ENCODE measurements at places on chromosomes 4 and X. TPM values are rescaled to one million over a fixed set of nuclear protein-coding genes. Genes with fewer than 3 reads are reported as not detected.

DNA sequence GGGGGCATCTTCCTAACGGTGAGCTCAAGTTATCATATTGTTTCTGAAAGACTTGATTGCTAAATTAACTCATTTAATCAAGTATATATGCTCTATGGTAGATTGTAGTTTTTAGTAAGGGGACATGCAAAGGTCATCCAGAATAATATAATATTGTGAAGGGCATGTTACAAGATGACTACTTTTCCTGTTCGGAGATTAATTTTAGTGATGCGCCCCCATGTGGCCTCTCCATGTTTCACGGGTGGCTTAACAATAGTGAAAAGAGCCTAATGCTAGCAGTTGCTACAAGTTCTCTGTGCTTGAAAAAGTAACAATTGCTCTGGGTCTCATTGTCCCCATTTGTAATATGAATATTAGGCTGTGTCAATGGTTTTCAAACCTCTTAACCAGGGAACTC, 12.2 kb downstream of the SMPX start:
- H3K4me1 ChIP-seq: peaks cover 11% of the 10 kb centered on the region
- no peak overlapping the region for H3K4me3 ChIP-seq
- no peaks in the 10 kb centered on the region for H3K36me3 ChIP-seq
- DNase-seq: peak; percentile 8

DNA sequence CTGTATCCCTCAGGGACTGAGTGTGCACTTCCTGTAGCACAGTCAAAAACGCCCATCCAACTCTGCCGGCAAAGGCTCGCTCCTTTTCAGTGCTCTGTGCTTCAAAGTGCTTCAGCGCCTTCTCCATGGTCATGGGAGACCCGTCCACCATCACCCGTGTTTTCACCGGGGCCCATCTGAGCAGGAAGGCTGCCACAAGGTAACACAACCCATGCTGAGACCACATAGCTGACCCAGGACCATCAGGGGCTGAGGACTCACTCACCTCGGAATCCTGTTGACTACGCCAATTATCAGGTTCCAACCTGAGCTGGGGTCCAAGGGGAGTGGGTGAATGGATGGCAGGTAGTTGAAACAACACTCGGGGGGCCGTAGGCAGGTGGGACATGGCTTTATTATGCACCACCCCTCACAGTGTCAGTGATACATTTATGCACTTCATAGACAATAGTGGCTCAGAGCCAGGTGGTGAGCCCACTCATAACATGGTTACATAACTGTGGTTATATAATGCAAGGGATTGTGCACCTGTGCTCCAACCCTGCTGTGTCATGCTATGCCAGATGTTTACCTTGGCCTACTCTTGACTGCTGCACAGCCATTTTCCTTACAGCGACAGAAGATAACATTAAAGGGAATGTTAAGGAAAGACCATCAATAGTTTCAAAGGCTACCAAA, 227.8 kb downstream of the ADGRL3 start:
- H3K27ac ChIP-seq: no peak overlapping the region
- H3K4me3 ChIP-seq: no peak overlapping the region
- no peaks in the 10 kb centered on the region for H3K4me1 ChIP-seq
- H3K36me3 ChIP-seq: no peaks in the 10 kb centered on the region
- no peaks in the 10 kb centered on the region for H3K27me3 ChIP-seq
- DNase-seq: no peak

DNA sequence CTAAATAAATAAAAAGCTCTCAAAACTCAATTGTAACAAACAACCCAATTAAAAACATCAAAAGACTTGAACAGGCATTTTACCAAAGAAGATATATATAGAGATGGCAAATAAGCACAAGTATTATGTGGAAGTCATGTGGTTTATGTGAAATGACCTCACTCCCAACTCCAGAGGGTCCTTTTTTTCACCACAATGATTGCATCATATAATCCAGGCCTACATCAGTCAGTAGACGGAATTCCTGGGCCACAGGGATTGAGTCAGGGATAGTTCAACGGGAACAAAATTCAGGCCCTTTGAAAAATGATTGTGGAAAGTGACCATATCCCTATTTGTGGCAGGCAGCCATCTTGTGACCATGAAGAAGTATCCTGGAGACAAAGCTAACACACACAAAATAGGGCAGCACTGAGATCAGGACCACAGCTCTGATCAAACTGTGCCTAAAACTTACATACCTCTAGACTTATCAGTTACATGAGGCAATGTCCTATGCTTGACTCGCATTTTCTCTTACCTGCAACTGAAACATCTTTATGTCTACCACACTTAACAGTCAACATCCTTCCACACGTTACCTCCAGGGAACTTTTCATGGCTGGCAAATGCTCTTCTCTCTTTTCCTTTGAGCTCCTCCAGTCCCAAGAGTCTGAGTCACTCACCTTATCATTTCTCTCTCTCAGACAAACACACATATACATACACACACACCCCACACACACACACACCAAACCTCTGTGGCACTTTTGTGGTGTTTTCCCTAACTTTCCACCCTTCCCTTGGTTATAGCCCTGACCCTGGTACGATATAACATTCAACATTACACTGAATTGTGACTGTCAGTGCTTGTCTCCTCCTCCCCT, 113.5 kb downstream of the PHF8 start:
- no peaks in the 10 kb centered on the region for H3K36me3 ChIP-seq
- no peak for DNase-seq
- H3K4me1 ChIP-seq: no peaks in the 10 kb centered on the region
- H3K27me3 ChIP-seq: no peaks in the 10 kb centered on the region
- H3K27ac ChIP-seq: no peak overlapping the region
- H3K4me3 ChIP-seq: no peak overlapping the region

DNA sequence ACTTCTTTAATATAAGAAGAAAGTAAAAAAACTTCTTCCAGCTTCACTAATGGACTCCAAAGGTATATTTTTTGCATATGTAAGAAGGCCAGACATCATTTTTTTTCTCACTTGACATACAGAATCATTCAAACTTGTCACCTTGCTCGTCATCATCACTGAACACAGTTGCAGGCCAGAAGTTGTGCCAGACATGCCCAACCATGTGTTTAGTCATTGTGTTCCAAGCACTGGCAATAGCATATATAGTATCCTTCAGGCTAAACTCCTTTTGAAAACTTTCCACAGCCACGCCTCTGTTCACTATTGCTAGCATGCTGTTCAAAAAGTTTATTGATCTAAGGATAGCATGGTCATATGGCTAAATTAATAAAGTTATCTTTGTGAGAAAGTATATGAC, 83.3 kb downstream of the CHIC2 start:
- H3K4me3 ChIP-seq: no peak overlapping the region
- peaks cover 2% of the 10 kb centered on the region for H3K4me1 ChIP-seq
- H3K36me3 ChIP-seq: no peaks in the 10 kb centered on the region
- no peak overlapping the region for H3K27ac ChIP-seq
- no peaks in the 10 kb centered on the region for H3K27me3 ChIP-seq
- no peak for DNase-seq

NLGN4X gene
- 17.6 TPM for total RNA-seq

DNA sequence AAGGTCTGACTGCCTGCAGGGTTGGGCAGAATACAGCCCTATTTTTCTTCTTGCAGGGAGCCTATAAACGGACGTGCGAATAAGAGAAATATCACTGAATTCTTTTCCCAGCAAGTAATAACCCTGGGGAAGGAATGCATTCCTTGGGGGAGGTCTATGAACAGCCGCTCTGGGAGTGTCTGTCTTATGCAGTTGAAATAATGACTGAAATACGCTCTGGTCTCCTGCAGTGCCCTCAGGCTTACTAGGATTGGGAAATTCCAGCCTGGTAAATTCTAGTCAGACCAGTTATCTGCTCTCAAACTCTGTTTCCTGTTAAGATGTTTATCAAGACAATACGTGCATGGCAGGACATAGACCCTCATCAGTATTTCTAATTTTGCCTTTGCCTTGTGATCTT, 72.1 kb upstream of the FAM241A start:
- H3K4me1 ChIP-seq: no peaks in the 10 kb centered on the region
- no peaks in the 10 kb centered on the region for H3K27me3 ChIP-seq
- no peak overlapping the region for H3K27ac ChIP-seq
- H3K36me3 ChIP-seq: no peaks in the 10 kb centered on the region

DNA sequence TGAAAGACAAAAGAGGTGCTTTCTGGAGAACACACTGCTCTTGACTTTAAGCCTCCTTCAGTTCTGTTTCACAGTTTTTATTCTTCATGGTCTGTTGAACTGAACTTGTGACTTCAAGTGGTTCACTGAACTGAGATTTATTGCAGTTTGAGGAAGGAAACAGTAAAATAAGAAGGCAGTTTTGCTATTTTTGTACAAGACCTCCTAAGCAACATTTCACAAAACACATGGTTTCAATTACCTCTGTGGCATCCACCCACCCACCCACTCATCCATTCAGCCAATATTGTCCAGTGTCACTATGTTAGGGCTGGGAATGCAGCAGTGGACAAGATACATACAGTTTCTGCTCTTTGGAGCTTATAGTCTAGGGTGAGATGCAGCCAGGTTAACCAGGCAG, 131.3 kb downstream of the IL1RAPL2 start:
- H3K36me3 ChIP-seq: no peaks in the 10 kb centered on the region
- DNase-seq: no peak
- no peaks in the 10 kb centered on the region for H3K27me3 ChIP-seq
- no peaks in the 10 kb centered on the region for H3K4me1 ChIP-seq

DNA sequence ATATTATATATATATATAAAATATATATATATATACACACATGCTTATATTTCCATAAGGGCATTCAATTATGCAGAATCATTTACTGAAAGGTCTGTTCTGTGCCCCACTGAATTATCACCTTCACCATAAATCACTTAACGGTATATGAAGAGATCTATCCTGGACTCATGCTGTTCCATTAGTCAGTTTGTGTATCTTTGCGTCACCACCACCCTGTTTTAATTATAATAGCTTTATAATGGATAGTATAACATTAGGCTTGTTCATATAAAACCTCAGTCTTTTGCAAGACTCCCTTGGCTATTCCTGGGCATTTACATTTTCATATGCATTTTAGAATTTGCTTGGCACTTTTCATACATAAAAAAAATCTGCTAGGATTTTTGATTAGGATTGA, 19.1 kb downstream of the WDR17 start:
- no peaks in the 10 kb centered on the region for H3K36me3 ChIP-seq
- H3K4me3 ChIP-seq: no peak overlapping the region
- peaks cover 3% of the 10 kb centered on the region for H3K4me1 ChIP-seq

MORC4 gene
- total RNA-seq: 7.6 TPM

DNA sequence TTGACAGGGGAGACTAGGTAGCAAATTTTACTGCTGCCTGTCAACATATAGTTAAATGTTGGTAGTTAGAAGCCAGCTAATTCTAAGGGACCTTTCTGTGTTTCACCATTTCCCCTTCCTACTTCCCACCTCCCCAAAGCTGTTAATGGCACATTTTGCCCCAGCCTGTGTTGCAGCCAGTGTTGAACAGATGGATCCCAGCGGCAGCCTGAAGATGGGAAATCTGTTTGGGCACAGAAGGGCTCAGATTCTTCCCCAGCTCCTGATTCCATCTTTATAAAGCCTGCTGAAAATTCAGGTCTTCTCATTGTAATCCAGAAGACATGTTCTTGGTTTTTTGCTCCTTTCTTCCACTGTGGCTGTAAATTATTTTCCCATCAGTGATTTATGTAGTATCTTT, 89.0 kb downstream of the SPRY1 start:
- no peak overlapping the region for H3K27ac ChIP-seq
- H3K4me3 ChIP-seq: no peak overlapping the region
- no peak for DNase-seq
- H3K4me1 ChIP-seq: no peaks in the 10 kb centered on the region
- no peaks in the 10 kb centered on the region for H3K36me3 ChIP-seq

GRCh38 chrX:153400146-153401132, 711 bp downstream of the PNMA6E start:
- H3K4me1 ChIP-seq: no peaks in the 10 kb centered on the region
- DNase-seq: peak; percentile 67
- no peaks in the 10 kb centered on the region for H3K36me3 ChIP-seq
- no peak overlapping the region for H3K27ac ChIP-seq
- H3K4me3 ChIP-seq: no peak overlapping the region

ERAS gene
- 0.50 TPM for total RNA-seq

All from neural progenitor cell (in vitro differentiated cells).